HEK293T (cell line): ENCODE measurements at places on chromosomes 1 and 21.
A peak's percentile ranks its signal among the peaks of the same experiment; 100 is the strongest.

- DNase-seq = no peak
These were observed 30.5 kb downstream of the CCDC185 start for GRCh38 chr1:223423641-223424233.

GRCh38 chr1:197638316-197638715 is 137.0 kb downstream of the DENND1B start:
- DNase-seq = no peak

GRCh38 chr1:7491109-7491817 is 279.8 kb upstream of the VAMP3 start:
- DNase-seq = no peak

DNA sequence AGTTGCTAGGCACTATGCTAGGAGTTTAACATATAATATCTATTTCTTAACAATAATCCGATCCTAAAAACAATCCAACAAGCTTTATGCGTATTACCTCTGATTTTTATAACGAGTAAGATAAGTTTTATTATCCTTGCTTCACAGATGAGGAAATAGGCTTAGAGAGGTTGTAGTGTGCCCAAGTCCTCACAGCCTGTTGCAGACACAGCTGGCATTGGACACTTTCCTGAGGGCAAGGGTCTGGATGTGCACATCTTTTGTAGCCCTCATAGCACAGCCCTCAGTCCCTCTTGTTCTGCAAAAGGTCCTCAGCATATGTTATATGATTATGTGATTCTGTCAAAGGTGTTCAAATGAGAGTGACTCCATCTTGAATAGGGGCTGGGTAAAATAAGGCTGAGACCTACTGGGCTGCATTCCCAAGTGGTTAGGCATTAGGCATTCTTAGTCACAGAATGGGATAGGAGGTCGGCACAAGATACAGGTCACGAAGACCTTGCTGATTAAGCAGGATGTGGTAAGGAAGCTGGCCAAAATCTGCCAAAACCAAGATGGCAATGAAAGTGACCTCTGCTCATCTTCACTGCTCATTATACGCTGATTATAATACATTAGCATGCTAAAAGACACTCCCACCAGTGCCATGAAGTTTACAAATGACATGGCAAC is 75.7 kb upstream of the F3 start:
- no peak for DNase-seq

- no peak for DNase-seq
These were observed 915.6 kb downstream of the AMY1C start for GRCh38 chr1:104665300-104665699.

DNA sequence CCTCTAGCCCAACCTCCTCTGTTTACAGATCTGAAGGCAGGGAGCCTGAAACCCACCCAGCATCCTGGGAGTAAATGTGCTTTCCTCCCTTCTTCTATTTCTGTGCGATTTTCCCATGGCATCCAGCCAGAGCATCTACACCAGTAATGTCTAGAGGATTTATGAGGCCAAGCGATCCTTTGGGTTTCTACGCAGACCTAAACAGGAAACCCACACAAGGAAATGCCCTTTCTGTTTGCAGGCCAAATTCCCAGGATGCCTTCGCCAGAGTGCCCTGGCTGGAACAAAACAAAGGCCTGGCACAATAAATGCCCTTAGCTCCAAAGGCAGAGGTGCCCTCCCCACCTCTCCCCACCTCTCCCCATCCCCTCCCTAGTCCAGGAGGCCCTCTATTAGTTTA is 110.5 kb upstream of the CDC42BPA start:
- DNase-seq = no peak

DNA sequence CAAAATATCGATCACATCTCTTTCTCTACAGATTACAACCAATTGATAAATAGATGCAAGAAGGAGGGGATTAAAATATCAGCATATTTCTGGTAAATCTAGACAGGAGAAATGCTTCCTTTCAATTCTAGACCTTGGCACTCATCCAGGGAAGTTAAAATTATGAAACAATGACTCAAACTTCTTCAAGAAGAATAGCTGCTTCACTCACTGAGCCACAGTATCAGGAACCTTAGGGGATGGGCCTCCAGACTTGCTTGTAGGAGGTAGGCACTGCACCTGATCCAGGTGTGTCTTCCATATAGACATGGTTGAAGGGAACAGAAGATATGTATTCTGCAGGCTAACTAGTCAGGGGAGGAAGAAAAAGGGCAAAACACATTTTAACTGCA is 9.8 kb downstream of the SLAMF7 start:
- no peak for DNase-seq

DNA sequence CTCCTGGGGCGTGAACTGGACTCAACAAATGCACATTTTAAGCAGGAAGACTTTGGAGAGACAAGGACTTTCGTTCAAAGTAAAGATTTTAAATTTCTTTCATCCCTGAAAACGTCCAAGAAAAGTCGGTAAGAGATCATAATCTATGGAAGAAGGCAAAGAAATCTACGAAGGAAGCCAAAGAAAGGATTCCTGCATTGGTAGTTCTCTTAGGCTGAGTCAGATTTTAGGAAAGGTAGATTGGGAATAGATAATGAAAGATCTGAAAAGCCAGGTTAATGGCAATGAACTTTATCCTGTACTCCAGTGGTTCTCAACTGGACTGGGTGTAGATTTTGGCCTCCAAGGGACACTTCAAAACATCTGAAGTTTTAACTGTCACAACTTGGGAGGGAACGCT is 2.4 kb downstream of the IFT25 start:
- no peak for DNase-seq

GRCh38 chr1:53090227-53091147 is 28.5 kb downstream of the PODN start:
- DNase-seq = no peak

DNA sequence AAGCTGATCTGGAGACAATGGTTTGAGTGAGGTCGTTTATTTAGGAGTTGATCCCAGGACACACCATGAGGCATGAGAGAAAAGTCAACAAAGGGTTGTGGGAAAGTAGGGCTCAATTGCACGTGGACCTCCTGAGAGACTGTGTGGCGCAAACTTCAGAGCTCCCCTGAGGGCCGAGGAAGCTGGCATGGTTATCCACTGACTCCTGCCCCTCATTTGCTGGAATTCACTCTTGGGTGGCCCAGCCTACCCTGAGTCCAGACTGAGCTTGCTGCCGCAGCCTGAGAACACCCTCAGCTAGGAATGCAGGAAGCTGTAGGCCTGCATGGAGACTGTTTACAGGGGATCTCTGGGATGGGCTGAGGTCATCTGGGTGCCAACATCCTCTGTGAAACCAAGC is 301.0 kb downstream of the RWDD3 start:
- DNase-seq = no peak

- DNase-seq = no peak
These were observed 143.0 kb downstream of the AJAP1 start for GRCh38 chr1:4797429-4797828.

DNA sequence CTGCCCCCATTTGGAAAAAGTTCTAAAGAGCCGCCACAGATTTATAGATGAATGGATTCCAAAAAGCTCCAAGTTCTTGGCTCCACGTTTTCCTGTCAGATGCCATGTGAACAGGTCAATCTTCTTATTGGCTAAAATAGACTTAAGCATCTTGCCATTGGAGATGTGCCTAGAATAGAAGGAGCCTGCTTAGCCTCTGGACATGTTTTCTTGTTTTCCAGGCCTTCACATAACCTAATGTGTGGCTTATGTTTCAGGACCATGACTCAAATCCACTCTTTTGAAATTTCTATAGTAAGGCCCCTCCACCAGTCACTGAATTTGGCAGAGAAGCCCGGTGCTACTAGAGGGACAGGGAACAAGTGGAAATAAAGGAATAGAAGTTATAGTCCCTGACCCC is 31.5 kb downstream of the PHC2 start:
- DNase-seq = no peak

GRCh38 chr1:231973830-231974229 is 347.2 kb downstream of the DISC1 start:
- no peak for DNase-seq

- no peak for DNase-seq
These were observed 2.5 kb downstream of the NCAM2 start for GRCh38 chr21:21000591-21001175.

GRCh38 chr1:228544021-228544850 is 57.1 kb downstream of the RNF187 start:
- no peak for DNase-seq

GRCh38 chr1:210233216-210233494 is 559 bp downstream of the SERTAD4 start:
- peak; percentile 47 for DNase-seq

- DNase-seq = no peak
These were observed 55.5 kb upstream of the GALNT2 start for GRCh38 chr1:230011333-230012092.

- DNase-seq = no peak
These were observed 227.0 kb downstream of the PBX1 start for GRCh38 chr1:164785841-164786534.

DNA sequence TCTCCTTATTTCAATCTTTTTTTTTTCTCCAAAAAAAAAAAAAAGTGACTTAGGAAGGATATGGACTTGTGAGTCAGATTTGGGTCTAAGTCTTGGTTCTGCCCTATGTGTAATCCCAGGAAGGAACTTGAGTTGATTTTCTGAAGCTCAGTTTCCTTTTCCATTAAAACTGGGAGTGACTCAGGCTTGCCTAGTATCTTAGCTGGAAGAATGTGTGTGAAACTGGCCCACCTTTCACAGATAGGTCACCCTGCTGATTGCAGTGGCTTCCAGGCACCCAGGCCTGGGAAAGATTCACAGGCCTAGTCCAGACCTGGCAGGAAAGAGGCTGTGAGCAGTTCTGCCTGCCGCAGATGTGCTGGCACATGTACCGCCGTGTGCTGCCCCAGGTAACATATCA is 218.3 kb upstream of the HOOK1 start:
- no peak for DNase-seq

DNA sequence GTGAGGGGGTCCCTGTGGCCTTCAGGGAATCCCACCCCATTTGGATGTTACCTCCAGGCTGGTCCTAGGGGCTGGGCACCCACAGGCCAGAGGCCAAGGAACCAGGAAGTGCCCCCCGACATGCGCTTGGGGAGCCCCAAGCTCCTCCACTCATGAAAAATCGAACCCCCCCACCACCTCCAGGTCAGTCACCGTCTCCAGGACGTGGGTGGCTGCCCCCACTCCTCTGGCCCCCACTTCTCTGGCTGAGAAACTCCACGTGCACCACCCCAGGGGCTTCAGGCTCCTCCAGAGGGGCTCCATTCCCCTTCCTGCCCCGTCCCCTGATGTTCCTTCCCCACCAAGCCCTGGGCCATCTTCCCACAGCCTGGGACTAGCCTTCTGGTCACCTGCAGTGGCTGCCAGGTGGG is 30.5 kb upstream of the POFUT2 start:
- no peak for DNase-seq

DNA sequence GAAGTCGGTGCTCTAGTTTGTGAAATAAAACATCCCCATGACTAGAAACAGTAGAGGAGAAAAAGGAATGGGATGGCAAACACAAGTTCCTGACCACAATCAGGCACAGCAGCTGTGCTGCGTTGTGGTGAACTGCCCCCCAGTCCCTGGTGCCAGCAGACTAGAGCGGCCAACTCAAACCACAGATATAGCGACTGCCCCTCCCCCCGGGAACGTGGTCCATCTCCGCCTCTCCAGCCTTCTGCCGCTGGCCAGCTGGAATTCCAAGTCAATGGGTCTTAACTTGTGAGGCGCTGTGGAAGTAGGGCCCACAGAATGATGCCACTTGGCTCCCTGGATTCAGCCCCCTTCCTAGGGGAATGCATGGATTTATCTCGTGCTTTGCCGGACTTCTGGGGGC is 41.6 kb upstream of the ZNF678 start:
- DNase-seq = no peak

- DNase-seq = no peak
These were observed 980 bp upstream of the AHCYL1 start for GRCh38 chr1:109983380-109984189.

GRCh38 chr1:63555480-63555879 is 32.2 kb downstream of the EFCAB7 start:
- DNase-seq = no peak

DNA sequence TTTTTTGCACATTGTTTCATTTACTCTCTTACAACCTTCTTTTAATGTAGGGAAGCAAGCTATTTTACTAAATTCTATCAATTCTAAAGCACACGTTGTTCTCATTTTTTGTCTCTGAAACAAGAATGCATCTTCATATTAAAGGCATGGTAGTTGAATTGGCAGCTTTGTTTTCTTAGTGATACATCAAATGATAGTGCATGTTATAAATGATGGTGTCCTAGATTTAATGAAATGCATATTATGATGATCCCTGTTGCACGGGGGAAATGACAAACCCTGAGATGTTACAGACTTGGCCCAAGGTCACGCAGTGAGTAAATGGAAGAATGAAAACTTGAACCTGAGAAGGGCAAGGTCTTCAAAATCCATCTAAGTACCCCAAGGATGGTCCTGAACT is 213.1 kb downstream of the KAZN start:
- DNase-seq = no peak

- DNase-seq = peak; percentile 70
These were observed 28.1 kb downstream of the RABIF start for GRCh38 chr1:202860744-202861419.

- DNase-seq = no peak
These were observed 95.9 kb downstream of the CAMTA1 start for GRCh38 chr1:6880951-6881690.
